ENCODE measurements at places on chromosomes 12 and 14.

DNA sequence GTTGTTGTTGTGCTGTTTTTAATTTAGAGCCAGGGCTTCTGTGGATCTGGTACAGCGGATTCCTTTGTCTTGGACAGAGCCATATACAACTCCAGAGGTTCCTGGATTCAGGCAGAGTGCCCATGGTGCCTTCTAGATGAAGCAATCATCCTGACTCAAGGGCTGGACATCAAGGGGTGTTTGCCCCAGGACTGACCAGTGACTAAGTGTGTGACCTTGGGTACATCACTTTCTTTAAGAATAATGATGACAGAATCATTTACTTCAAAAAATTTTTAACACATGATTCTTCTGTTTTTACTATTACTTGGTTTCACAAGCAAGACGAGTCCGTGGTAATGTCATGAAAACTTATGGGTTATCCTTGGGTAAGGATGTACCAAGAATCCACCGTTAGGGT, 397.3 kb downstream of the ZFP36L1 start:
- DNase-seq, result peak; percentile 85

- DNase-seq, result no peak
Observed at GRCh38 chr14:99600232-99600888, 3.6 kb downstream of the CCDC85C start.

- no peak for DNase-seq
Observed at GRCh38 chr14:88276923-88277596, 46.0 kb downstream of the KCNK10 start.

GRCh38 chr14:54137614-54137961, 181.0 kb upstream of the BMP4 start:
- DNase-seq, result no peak

DNA sequence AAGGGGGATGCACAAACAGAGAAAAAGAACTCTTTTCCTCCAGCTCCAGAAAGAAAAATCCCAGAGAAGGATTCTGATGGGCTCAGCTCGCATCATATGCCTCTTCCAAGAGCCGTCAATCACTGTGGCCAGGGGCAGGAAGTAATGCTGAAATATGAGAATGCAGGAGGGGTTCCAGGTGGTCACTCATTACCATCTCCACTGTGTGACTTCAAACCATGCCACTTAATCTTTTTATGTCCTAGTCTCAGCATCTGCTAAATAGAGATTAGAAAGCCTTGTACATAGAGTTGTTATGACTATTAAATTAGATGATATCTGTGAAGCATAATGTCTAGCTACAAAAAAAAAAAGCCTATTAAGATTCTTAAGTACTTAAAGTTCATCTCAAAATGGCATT, 65.6 kb upstream of the FICD start:
- DNase-seq, result no peak

- no peak for DNase-seq
Observed at GRCh38 chr12:116884871-116885270, 3.6 kb upstream of the HRK start.

- DNase-seq, result no peak
Observed at GRCh38 chr14:50656776-50657175, 11.3 kb downstream of the SAV1 start.

DNA sequence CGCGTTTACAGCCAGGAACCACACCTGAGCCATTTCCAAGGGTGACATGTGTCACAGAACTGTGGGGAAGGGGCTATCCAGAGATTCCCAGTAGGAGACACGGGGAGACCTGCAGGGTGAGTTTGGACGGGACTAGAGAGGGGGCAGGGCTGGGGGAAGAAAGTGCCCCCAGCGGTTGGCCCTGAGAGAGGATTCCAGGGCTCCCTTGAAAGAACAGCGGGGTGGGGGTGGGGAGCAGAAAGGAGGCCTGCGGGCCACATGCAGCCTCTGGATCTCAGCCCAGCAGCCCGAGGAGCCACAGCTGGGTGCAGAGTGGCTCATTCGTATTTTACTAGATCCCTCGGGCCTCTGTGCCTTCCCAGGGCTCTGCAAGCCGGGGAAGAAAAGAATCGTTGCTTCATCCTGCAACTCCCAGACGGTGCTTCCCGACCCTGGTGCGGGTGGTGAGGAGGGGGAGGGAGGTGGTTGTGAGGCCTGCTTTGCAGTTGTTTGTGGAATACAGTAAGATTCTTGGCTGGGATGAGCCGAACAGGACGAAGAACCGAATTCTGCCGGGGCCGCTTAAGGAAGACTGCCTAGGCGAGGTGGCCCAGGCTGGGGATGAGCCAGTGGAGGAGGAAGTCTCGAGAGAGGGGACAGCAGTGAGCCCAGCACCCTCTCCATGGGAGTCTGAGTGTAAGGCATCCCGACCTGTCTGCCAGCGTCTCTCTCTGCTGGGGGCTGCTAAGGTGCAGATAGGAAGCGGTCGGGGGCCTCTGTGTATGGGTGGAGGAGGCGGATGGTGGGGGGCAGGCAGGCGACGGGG, 36.1 kb upstream of the ANKRD9 start:
- peak; percentile 61 for DNase-seq

DNA sequence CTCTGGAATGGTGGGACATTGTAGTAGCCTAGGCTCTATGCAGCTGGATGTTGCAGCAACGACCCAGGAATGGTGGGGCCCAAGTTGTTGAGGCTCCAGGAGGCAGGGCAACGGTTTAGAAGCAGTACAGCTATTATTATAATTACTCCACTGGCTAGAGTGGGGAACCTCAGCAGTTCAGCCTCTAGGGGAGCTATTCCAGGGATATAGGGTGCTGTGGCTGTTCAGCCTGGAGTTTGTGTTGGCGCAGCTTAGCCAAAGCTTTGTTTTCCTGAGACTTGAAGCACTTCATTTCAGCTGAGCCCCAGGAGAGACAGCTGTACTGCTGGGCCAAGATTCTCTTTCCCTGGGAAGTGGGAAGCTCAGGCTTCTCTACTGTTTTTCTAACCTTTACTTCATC, 1023.0 kb upstream of the ATXN7L3B start:
- DNase-seq, result no peak

DNA sequence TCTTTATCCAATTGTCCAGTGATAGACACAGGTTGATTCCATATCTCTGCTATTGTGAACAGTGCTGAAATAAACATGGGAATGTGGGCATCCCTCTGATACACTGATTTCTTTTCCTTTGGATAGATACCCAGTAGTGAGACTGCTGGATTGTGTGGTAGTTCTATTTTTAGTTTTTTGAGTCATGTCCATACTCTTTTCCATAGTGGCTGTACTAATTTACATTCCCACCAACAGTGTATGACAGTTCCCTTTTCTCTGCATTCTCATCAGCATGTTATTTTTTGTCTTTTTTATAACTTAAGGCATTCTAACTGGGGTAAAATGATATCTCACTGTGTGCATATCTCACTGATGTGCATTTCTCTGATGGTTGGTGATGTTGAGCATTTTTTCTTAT, 24.8 kb upstream of the VASH1 start:
- no peak for DNase-seq

DNA sequence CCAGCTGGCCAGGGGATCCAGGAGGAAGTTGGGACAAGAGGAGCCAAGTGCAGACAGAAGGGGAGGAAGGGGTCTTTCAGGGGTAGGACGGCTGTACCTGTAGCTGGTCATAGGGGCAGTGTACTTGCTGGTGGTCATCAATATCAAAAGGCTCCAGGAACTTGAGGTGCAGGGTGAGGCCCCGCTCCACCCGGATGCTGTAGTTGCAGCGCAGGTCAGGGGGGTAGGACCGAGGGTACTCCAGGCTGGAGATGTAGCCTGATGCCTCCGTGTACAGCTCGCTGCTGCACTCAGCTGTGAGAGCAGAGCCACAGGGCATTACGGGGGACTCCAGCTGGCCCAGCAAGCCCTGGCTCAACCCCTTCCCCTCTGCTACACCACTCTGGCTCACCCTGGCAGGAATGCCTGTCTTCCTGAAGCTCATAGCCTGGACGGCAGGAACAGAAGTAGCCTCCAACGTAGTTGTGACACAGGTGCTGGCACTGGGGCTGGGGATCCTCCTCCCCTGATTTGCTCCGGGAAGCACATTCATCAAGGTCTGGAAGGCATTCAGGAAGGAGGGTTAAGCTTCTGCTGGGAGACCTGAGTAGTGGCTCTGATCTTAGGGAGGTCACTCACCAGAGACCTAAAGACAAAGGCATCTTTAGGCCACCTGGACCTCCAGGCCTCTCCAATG, 2.9 kb downstream of the C1R start:
- DNase-seq, result no peak

DNA sequence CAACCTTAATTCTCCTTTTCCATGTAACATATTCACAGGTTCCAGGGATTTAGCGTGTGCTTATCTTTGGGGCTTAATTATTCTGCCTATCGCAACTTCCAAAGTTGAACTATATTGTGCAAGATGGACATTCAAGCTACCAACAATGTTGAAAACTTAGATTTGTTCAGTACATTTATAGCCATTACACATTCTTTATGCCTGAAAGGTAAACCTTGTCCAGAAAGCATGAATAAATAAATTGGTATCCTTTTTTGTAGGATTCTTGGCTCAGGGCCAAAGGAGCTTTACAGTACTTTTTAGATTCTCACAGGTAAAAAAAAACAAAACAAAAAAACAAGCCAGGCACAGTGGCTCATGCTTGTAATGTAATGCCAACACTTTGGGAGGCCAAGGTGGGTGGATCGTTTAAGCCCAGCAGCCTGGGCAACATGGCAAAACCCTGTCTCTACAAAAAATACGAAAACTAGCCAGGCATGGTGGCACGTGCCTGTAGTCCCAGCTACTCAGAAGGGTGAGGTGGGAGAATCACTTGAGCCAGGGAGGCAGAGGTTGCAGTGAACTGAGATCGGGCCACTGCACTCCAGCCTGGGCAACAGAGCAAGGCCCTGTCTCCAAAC, 3.3 kb downstream of the C12orf56 start:
- DNase-seq, result no peak

GRCh38 chr12:92079054-92079385, 66.6 kb downstream of the BTG1 start:
- DNase-seq, result no peak

DNA sequence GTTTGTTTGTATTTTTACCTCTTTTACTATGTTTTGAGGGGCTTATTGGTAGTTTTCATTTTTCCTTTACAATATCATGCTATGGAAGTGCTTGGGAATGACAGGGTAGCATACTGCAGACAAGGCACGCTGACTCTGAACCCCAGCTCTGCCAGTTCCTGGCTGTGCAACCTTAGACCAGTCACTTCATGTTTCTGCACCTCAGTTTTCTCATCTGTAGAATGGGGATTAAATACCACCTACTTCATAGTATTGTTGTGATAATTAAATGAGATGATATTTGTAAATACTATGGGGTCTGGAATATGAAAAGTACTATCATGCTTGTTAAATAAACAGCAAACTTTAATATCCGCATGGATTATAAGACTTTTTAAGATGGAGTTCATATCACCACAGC, 35.4 kb downstream of the SRRM4 start:
- DNase-seq, result no peak

- DNase-seq, result no peak
Observed at GRCh38 chr14:106209755-106210154, 683.4 kb downstream of the TMEM121 start.

GRCh38 chr12:130608132-130608531, 108.0 kb downstream of the RIMBP2 start:
- no peak for DNase-seq

GRCh38 chr14:35416108-35416750, 11.7 kb upstream of the NFKBIA start:
- DNase-seq, result peak; percentile 51

DNA sequence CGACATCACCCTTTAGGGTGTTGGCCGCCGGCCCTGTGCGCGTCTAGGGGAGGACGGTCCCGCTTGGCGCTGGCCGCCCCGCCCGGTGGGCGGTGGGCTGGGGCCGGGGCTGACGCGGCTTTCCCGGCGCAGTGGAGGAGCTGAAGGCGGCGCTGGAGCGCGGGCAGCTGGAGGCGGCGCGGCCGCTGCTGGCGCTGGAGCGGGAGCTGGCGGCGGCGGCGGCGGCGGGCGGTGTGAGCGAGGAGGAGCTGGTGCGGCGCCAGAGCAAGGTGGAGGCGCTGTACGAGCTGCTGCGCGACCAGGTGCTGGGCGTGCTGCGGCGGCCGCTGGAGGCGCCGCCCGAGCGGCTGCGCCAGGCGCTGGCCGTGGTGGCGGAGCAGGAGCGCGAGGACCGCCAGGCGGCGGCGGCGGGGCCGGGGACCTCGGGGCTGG, 3.6 kb downstream of the TNFAIP2 start:
- DNase-seq, result no peak

DNA sequence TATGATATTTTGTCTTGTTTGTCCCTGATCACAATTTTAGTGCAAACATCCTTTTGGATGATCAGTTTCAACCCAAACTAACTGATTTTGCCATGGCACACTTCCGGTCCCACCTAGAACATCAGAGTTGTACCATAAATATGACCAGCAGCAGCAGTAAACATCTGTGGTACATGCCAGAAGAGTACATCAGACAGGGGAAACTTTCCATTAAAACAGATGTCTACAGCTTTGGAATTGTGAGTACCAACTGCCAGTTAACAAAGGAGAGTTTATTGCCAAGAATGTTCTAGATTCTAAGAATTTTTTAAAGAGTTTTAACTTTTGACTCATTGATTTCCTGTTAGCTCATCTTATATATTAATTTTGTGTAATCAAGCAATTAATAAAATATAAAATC, 55.4 kb downstream of the IRAK3 start:
- no peak for DNase-seq

DNA sequence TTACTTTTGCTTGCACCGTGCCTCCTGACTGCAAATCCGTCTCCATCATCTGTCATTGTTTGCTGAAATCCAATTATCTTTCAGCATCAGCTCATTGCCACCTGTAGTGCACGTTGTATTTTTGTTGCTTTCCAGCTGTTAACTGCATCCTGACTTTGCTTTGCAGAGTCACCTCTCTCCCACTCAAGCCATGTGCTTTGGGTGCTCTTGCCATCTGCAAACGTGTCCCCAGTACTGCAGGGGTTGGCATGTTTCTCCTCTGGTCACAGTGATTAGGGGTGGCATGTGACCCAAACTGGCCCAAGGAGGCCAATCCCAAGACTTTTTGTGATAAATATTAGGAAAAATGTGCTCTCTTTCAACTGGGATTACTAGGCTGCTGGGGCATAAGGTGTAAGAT, 10.5 kb upstream of the TMED2 start:
- no peak for DNase-seq

- DNase-seq, result no peak
Observed at GRCh38 chr12:92025462-92026207, 120.0 kb downstream of the BTG1 start.

GRCh38 chr12:11433664-11434063, 38.3 kb upstream of the PRB2 start:
- no peak for DNase-seq

- no peak for DNase-seq
Observed at GRCh38 chr14:93734086-93734822, 54.0 kb downstream of the PRIMA1 start.

- DNase-seq, result no peak
Observed at GRCh38 chr14:86414146-86414545, 884.2 kb downstream of the FLRT2 start.

GRCh38 chr14:42323426-42323825, 716.8 kb downstream of the LRFN5 start:
- DNase-seq, result no peak

DNA sequence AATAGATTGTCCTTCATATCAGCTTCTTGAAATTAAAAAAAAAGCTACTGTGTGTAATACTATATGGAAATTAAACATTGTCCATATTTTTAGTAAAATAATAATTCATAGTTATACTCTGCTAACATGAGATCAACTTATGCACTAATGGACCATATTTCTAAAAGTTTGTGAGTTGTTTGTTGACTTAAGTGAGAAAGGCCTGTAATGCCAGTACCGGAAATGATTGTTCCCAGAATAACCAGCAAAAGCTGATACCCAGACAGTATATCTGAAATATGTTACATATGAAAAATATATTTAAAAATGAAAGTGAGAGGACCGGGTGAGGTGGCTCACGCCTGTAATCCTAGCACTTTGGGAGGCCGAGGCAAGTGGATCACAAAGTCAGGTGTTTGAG, 35.9 kb downstream of the WNK1 start:
- DNase-seq, result no peak

Data from EL (cell line).